CD4-positive, alpha-beta T cell (primary cell): ENCODE measurements at places on chromosomes 7 and 10.
A peak's percentile ranks its signal among the peaks of the same experiment; 100 is the strongest.

DNA sequence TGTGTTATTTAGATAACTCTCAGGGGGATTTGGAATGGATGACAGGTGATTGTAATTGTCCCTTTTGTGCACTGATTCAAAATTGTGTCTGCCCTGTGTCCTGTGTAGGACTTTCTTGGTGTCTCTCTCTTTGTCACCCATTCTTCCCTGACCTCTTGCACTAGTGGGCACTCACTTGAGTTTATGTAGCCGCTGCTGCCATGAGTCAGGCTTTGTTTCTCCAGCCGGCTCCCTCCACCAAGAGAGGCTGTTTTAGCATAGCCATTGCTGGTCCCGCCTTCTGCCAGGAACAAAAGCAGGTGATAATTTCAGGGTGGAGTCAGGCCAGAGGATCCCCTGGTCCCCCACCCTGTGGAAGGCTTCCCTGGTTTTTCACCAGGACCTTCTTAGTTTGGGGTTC is 8.4 kb downstream of the COL17A1 start:
- no peaks in the 10 kb centered on the region for H3K36me3 ChIP-seq
- no peak overlapping the region for H3K4me3 ChIP-seq
- H3K27ac ChIP-seq: no peak overlapping the region
- no peaks in the 10 kb centered on the region for H3K27me3 ChIP-seq
- H3K4me1 ChIP-seq: peaks cover 2% of the 10 kb centered on the region

- H3K27me3 ChIP-seq: no peaks in the 10 kb centered on the region
- H3K4me3 ChIP-seq: no peak overlapping the region
- no peak for DNase-seq
- H3K36me3 ChIP-seq: peaks cover 14% of the 10 kb centered on the region
- peaks cover 3% of the 10 kb centered on the region for H3K4me1 ChIP-seq
Measured at GRCh38 chr7:24882989-24883621, 96.9 kb downstream of the OSBPL3 start.

DNA sequence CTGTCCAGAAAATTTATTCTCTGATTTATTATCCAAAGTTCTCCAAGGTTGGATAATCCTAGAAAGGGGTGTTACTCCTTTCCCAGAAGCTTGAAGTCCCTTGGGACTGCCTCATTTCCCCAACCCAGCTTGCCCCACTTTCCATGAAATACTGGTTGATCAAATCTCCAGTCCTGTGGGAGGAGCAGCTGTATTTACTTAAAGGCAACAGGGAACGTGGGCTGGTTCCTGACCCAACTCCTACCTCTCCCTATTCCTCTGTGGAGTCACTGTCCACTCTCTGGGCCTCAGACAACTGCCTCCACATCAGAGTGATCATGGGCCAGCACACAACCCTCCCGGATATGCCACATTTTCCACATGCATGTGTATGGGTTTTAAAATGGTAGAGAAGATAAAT is 166.2 kb upstream of the PRR15 start:
- no peaks in the 10 kb centered on the region for H3K36me3 ChIP-seq
- no peaks in the 10 kb centered on the region for H3K4me1 ChIP-seq
- H3K27me3 ChIP-seq: no peaks in the 10 kb centered on the region
- no peak for DNase-seq
- no peak overlapping the region for H3K27ac ChIP-seq

DNA sequence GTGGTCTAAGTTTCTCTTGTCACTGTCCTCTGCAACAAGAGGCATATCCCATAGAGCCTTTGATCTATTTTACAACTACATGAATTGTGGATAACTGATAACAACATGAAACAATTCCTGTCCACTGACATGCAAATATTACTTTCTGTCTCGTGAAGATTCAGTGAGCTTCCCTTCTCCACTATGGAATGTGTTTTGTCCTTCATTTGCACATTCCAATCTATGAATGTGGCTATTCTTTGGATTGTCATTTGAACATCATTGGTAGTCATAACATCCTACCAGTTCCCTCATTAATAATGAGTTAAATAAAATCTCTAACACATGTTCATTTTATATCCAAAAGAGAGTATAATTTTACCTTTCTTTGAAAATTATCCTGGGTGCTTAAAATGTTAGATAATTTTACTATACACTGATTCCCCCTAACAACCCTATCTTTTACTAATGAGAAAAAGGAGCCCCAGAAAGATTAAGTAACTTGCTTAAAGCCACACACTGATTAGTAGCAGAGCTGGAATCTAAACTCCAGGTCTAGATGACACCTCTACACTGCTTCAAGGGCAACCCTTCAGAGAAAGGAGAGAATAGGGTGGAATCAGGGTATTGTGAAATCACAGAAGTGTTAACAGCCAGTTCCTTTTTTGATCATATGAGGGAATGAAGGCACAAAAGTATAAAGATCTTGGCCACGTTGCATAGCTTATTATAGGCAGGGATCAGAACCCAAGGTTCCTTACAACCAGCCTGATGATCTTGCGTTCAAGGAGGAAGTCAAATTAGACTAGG is 39.1 kb downstream of the PDE1C start:
- H3K4me3 ChIP-seq: no peak overlapping the region
- no peaks in the 10 kb centered on the region for H3K27me3 ChIP-seq
- H3K36me3 ChIP-seq: no peaks in the 10 kb centered on the region
- no peak for DNase-seq
- H3K27ac ChIP-seq: no peak overlapping the region
- H3K4me1 ChIP-seq: no peaks in the 10 kb centered on the region

DNA sequence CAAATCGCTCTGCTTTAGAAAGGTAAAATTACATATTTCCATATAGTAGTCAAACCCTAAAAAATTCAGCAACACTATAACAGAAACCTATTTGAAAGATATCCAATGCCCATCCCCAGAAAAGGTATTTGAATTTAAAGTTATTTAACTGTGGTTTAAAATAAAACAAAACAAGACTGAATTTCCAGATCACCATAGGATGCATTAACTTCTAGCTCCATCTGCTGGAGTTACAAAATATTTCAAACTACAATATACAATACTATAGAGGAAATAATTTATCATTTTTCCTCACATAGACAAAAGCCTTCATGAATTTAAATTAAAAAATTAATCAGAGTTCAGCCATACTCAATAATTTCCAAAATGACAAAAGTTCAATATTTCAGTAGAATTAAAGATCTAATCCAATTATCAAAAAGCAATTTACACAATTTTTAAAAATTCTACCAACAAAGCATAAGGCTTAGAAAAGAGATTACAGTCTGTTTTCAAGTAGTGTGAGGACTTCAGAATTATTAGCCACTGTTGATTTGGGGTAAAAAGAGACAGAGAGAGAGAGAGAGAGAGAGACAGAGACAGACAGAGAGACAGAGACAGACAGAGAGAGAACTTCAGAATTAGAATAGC is 75.9 kb downstream of the LMBR1 start:
- no peak overlapping the region for H3K4me3 ChIP-seq
- no peaks in the 10 kb centered on the region for H3K27me3 ChIP-seq
- no peak overlapping the region for H3K27ac ChIP-seq
- H3K4me1 ChIP-seq: no peaks in the 10 kb centered on the region
- DNase-seq: peak; percentile 29
- H3K36me3 ChIP-seq: peaks cover 16% of the 10 kb centered on the region

GRCh38 chr10:102511583-102512274 is 8.0 kb downstream of the SUFU start:
- H3K27me3 ChIP-seq: no peaks in the 10 kb centered on the region
- H3K4me3 ChIP-seq: no peak overlapping the region
- H3K36me3 ChIP-seq: peaks cover 63% of the 10 kb centered on the region
- H3K4me1 ChIP-seq: peaks cover 9% of the 10 kb centered on the region
- no peak overlapping the region for H3K27ac ChIP-seq
- peak; percentile 20 for DNase-seq

DNA sequence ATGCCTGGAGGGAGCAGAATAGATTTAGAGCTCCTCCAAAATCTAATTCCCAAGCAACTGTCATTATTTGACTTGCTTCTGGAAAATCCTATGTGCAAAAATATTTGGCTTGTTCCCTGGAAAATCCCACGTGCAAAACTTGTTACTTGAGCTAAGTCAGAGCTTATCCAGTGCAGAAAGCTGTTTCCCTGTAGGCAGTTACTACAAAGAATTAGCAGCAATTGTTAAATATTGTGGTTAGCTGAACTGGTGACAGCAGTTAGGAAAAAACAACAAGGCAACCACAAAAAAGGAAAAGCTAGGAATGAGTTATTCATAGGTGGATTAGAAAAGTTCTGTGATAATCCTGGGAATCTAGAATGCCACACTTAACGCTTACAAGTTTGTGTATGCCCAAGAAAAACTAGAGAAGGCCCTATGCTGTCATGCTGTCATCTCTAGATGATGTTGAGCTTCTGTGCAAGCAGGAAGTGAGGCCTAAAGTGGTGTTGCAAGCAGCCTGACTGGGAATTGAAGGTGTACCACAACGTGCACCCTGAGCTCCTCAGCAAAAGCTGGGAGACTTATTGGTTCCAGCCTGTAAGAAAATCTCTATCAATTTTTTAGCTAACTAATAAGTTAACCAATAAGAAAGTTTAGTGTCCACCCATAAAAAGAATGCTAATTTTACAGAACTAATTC is 738.6 kb upstream of the LRRTM3 start:
- no peak overlapping the region for H3K4me3 ChIP-seq
- H3K4me1 ChIP-seq: no peaks in the 10 kb centered on the region
- H3K36me3 ChIP-seq: no peaks in the 10 kb centered on the region
- DNase-seq: no peak

GRCh38 chr10:122543676-122544445 is 16.7 kb upstream of the DMBT1 start:
- no peaks in the 10 kb centered on the region for H3K27me3 ChIP-seq
- no peak overlapping the region for H3K4me3 ChIP-seq
- no peaks in the 10 kb centered on the region for H3K36me3 ChIP-seq
- DNase-seq: no peak
- peaks cover 40% of the 10 kb centered on the region for H3K4me1 ChIP-seq
- no peak overlapping the region for H3K27ac ChIP-seq

DNA sequence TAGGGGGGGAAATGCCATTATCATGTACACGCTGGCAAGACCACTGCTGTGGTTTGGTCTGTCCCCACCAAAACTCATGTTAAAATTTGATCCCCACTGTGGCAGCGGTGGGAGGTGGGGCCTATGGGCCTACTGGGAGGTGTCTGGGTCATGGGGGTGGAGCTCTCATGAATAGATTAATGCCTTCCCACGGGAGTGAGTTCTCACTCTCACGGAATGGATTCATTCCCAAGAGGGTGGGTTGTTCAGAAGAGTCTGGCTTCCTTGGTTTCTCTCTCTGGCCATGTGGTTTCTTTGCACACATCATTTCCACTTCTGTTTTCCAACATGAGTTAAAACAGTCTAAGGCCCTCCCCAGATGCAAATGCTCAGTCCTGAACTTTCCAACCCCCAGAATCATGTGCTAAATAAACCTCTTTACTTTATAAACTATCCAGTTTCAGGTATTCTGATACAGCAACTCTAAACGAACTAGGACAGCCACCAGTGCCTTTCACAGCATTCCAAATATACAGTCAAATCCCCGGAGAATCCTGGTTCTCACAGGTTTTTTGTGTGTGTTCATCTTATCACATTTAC is 44.3 kb downstream of the SMURF1 start:
- DNase-seq: no peak
- no peaks in the 10 kb centered on the region for H3K4me1 ChIP-seq
- no peaks in the 10 kb centered on the region for H3K27me3 ChIP-seq
- H3K36me3 ChIP-seq: no peaks in the 10 kb centered on the region
- H3K27ac ChIP-seq: no peak overlapping the region

- no peak for DNase-seq
- no peak overlapping the region for H3K27ac ChIP-seq
- no peaks in the 10 kb centered on the region for H3K27me3 ChIP-seq
Measured at GRCh38 chr7:5679813-5680473, 101.5 kb downstream of the RNF216 start.

DNA sequence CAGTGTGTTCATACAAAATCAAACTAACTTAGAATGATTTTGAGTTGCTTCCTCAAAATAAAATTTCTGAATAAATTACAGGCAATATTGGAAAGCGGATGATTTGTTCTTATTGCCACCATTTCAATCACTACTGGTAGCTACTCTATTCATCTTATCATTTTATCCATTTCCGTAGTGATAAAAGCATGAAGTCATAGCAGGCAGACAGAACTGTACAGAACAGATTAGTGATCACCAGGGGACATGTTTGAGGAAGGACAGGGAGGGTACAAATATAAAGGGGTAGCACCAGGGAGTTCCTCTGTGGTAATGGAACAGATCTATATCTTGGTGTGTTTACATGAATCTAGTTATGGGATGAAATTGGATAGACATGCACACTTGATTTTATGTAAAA is 138.5 kb downstream of the WNT2 start:
- DNase-seq: no peak
- H3K27ac ChIP-seq: no peak overlapping the region
- H3K27me3 ChIP-seq: no peaks in the 10 kb centered on the region
- no peaks in the 10 kb centered on the region for H3K36me3 ChIP-seq

- no peak for DNase-seq
- no peak overlapping the region for H3K27ac ChIP-seq
- H3K27me3 ChIP-seq: no peaks in the 10 kb centered on the region
- H3K4me3 ChIP-seq: no peak overlapping the region
- no peaks in the 10 kb centered on the region for H3K36me3 ChIP-seq
- no peaks in the 10 kb centered on the region for H3K4me1 ChIP-seq
Measured at GRCh38 chr10:12394241-12395033, 45.1 kb downstream of the CAMK1D start.

DNA sequence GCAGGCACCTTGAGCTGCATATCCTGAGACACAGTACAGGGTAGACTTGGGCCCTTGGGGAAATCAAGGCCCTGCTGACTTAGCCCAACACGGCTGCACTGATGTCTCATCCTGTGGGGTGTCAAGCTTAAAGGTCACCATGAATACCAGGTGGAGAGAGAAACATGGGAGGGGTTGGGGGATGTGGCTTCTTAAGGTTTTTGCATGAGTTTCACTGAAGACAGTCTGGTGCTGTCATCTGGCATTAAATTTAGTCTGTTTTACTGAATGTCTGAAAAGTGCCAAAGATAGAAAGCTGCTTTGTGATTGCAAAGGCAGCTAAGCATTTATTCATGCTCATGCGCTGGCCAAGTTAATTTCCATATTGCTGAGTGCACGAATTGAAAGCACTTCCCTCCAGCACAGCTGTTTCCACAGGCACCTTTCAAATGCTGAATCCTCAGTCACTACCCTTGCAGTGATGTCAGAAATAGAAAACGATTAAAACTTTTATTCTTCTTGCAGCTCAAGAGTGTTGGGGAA is 102.1 kb downstream of the OSBPL3 start:
- no peaks in the 10 kb centered on the region for H3K27me3 ChIP-seq
- H3K4me1 ChIP-seq: peaks cover 10% of the 10 kb centered on the region
- H3K27ac ChIP-seq: no peak overlapping the region

DNA sequence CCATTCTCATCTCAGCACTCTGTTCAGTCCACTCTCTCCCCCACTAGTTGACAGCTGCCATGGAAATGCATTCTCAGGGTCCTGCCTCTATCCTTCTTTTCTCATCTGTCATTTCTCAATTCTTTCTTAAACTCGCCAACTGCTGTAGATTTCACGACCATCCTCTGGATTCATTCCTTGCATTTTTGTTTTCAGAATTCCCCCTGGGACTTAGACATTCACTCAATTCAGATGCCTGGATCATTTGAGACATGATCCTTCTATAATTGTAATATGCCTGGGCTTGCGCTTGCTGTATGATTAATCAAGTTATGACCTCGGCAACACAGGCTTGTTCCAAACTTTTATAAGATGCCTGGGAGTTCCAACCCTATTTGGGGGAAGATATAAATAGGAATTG is 104.5 kb downstream of the RAB11FIP2 start:
- H3K4me3 ChIP-seq: no peak overlapping the region
- no peaks in the 10 kb centered on the region for H3K4me1 ChIP-seq
- DNase-seq: no peak
- H3K27me3 ChIP-seq: no peaks in the 10 kb centered on the region

- no peaks in the 10 kb centered on the region for H3K36me3 ChIP-seq
- H3K4me3 ChIP-seq: no peak overlapping the region
- DNase-seq: no peak
- no peak overlapping the region for H3K27ac ChIP-seq
- no peaks in the 10 kb centered on the region for H3K4me1 ChIP-seq
Measured at GRCh38 chr10:64283621-64284020, 762.4 kb downstream of the REEP3 start.
